ENCODE measurements at places on chromosomes 2 and 18.

DNA sequence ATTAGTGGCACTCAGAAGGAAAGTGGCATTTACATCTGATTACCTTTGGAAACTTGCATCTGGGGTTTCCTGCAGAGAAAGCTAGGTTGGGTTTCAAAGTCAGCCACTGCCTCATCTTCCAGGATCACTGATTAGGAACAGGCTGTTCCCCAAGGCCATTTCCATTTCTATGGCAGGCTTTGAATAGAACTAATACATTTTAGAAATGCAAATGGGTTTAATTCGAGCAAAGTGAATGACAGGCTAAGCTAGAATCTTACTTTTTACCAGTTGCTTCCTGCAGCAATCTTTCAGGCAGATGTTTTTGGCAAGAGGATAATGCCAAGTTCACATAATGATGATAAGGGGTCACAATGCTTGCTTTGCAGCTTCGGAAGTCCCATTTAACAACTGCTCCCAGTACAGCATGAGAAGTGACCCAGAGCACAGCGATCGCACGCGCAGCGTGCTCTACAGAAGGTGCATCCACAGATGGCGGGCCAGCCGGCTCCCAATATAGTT is 336.7 kb downstream of the LPIN1 start:
- DNase-seq: peak; percentile 90

DNA sequence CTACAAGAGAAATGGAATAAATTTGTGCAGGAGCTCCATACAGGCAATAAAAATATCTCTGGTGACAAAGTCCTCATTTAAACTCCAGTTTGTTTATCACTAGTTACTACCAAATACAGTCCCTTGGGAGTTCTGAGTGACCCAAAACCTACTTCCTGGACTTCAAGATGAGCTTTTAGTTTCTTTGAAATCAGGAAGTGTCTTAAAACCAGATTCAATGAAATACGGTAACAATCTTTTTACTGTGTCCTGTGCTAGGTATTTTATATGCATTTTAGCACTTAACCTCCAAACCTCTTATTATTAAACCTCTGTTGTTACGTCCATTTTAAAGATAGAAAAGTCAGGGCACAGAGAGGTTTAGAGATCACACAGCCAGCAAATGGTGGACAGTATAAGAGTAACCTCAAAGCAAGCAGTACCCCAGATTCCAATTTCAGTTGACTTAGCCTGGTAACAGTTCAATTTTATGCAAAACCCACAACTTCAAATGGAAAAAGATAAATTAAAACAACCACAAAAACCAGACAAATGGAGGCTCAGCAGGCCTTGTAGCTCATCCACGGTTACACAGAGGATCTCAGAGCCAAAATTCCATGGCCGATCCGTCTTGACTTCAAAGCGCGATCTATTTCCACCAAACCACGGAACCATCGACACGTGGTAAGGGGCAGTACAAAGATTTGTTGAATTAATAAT is 1.3 kb upstream of the KCMF1 start:
- peak; percentile 20 for DNase-seq

DNA sequence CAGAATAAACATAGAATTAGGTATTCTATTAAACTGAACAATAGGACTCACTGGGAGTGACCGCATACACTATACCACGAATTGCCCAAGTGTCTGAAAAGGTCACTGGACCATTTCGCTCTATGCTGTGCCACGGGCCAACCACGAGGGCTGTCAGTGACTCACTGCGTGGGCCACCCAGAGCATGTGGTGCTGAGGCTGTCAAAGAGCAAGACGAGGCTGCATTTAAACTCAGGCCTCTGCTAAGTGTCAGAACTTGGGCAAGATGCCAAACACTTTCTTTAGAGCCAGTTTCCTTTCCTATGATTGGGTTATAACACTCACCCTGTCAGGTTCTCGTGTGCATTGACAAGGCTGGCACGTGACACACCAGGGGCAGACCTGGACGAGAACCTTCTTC is 97.5 kb downstream of the SH3YL1 start:
- no peak for DNase-seq

DNA sequence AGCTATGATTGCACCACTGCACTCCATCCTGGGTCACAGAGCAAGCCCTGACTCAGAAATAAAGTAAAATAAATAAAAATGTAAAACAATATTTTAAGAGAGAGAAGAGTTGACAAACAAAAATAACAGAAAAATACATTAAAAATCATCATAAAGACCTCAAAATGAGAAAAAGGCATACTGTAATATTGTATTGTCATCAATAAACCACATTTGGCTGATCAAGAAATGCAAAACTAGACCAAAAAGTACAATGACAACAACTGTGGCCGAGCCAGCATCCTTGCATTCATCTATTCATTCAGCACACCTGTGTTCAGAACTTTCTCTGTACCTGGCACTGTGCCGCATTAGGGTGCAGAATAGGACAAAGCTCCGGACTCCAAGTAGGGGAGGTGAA is 121.8 kb downstream of the ALK start:
- DNase-seq: no peak

- DNase-seq: no peak
These were observed 37.4 kb downstream of the NCK2 start for GRCh38 chr2:105782123-105782522.

DNA sequence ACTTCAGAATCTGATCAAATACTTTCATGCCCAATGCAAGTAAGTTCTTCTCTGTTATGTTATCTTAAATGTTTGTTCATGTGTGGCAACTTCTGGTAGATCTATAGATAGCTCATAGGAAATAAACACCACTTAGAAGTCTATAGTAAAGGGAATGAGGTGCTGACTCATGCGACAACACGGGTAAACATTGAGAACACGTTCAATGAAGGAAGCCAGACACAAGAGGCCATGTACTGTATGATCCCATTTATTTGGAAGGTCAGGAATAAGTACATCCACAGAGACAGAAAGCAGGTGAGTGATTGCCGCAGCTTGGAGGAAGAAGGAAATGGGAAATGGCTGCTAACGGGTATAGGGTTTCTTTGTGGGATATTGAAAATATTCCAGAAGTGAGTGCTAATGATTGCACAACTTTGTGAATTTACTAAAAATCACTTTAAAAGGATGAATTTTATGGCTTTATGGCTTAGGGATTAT is 95.4 kb downstream of the ITGB1BP1 start:
- no peak for DNase-seq

DNA sequence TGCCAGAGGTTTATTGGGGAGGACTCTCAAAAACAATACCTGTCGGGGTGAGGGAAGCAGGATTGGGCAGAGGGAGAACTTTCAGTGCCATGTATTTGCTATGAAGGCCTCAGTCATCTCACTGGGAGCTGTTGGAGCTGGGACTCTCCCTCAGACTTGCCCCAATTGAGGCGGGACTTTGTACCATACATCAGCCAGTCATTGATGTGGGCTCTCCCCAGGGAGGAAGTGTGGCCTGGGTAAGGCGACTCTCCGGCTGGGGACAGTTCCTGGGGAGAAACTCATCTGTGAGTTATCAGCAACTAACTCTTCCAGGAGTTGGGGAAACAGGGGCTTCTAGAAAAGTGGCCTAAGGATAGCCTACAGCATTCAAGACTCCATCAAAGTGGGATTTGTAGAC is 66.5 kb downstream of the FTCDNL1 start:
- DNase-seq: no peak

DNA sequence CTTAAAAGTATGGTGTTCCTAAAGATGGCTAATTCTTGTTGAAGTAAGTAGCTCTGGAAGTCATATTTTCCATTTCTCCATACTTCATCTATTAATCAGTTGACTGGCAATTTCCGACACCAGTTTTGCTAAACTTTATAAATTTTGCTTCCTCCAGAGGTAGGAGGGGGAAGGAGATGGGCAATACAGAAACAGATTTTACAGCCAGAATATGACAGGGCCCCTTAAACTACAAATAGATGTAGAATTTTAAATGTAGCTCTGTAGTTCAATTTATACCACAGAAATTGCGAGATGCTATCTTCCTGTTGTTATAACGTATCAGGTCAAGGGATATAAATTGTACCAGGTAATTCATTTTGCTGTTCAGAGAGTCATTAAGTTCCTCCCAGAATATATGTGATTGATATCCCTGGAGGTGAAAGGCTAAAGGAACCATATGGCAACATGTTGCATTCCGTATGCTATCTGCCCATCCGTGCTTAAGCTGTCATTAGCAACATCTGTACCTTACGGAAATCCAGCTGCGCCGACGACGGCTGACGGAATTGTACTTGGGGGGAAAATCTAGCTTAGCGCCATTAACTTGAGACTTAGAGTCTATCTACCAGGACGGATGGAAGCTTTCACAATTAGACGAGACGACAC is 8.4 kb upstream of the NR4A2 start:
- DNase-seq: no peak

DNA sequence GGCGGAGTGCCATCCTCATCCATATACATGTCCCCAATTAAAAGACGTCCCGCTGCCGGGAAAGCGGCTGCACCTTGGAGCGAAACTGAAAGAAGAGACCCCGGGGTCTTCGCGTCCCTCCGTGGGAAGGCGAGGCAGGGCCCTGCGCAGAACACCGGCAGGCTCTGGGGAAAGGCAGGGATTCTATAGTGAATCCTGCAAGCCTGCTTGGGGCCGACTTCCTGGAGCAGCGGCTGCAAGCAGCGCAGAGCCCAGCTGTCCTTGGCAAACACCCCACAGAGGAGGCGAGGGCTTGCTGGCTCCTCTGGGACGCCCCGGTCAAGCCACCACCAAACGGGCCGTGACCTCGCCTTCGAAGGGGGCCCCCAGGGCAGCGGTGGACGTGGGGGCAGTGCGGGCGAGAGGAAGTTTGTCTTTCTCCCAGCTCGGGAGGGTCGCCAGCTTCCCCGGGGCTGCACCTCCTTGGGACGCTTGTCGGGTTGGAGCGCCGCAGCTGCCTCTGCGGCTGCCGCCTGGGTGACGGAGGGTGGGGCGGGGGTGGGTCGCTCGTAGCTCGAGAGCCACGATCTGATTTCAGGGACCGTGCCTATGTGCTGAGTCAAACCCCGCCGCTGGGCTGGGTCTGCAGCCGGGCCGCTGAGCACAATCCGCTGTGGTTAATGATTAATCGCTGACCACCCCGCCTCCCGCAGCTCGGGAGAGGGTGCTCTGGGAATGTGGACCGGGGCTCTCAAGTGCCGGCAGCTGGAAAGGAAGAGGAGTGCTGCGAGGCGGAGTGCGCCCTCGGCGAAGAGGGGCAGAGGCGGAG is 486 bp upstream of the GPR39 start:
- DNase-seq: no peak

DNA sequence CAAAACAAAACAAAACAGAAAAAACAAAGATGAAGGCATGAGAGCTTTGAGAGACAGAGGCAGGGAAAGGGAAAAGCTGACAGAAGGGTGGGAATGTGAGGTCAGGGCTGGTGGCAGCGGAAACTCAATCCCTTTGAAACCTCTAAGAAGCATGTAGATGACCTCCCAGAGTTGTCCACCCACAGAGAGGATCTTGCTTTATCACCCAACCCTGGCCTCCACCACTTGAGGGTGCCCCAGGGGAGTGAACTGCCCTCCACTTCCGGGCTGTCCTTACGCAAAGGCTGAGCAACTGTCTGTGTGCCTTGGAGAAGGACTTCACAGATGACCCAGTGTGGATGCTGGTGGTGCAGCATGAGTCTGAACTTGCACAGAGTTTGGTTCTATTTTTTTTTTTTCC is 26.7 kb downstream of the PDCL3 start:
- no peak for DNase-seq

GRCh38 chr2:63942788-63943187 is 76.4 kb downstream of the VPS54 start:
- no peak for DNase-seq

DNA sequence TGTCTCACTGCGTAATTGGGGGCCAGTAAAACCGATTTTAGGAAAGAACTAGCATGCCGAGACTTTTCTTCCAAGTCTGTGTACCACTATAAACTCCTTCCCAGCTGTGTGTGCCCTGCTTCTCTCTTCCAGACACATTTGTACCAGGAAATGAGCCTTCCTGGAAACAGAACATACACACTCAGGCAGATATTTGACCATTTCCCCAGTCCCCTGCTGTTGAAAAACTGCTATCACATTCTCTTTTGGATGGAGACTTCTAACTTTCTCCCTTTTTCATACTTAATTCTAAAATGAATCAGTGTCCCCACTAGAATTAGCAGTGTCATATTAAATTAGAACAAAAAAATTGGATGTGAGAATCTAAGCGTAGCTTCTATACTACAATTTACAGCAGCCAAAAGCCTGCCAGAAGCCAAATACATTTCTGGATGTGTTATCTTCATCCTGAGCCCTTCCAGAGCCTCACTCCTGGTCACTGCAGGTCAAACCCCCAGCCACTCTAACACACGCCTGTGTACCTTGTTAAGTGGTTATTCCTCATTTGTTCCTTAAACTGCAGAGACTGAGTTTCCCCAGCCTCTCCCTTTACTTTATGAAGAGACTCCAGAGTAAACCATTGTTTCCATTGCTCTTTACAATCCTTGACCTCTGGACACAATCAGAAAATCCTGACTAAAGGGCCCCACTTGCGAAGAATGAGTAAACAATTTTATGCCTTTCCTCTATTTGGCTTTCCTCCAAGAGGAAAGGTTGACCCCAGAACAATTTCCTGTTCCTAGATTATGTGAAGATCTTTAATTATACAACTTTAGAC is 20.4 kb downstream of the DSG4 start:
- DNase-seq: no peak

DNA sequence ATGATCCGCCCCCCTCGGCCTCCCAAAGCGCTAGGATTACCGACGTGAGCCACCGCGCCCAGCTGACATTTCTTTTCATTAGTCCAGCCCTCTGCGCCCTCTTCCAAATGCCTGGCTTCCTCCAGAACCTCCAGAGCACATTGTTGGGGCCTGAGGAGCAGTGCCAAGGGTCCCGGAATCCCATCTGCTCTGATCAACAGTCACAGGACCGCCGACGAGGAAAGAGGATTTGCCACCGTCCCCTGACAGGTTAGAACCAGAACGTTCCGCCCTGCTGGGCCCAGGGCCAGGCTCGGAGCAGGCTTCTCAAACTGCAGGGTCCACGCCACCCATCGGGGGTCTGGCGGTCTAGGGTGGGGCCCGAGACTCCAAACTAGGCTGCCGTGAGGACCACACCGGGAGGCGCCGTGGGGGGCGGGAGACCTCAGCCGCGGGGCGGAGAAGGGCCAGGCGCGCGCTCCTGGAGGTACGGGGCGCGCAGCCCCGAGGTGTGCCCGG is 36.9 kb upstream of the ITM2C start:
- DNase-seq: no peak

- DNase-seq: peak; percentile 52
These were observed at the start of gene CAPG for GRCh38 chr2:85409845-85410583. Gene CAPG, minus strand, starts transcription at chr2:85410366. Its CDS starts 8,221 bp downstream, at chr2:85402145.

DNA sequence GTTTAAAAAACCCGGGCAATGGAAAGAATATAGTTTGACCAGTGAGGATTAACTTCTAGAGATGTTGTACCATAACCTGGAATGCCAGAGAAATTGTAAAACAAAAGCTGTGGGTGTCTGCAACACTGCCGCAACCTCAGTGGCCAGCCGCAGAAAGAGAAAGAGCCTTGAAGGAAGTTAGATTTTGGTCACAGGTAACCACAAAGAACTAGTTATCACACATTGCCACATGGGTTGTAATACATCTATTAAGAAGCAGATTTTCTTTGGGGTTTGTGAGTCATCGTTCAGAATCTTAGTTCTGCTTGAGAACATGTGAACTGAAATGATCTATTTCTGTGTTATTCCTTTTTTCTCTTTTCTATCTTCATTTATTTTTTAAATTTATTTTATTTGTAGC is 222.9 kb upstream of the AGAP1 start:
- no peak for DNase-seq

GRCh38 chr2:72959554-72959953 is 42.2 kb downstream of the EMX1 start:
- DNase-seq: no peak

Data from HAP-1 (cell line).